ENCODE measurements at places on chromosomes 12 and 14.

DNA sequence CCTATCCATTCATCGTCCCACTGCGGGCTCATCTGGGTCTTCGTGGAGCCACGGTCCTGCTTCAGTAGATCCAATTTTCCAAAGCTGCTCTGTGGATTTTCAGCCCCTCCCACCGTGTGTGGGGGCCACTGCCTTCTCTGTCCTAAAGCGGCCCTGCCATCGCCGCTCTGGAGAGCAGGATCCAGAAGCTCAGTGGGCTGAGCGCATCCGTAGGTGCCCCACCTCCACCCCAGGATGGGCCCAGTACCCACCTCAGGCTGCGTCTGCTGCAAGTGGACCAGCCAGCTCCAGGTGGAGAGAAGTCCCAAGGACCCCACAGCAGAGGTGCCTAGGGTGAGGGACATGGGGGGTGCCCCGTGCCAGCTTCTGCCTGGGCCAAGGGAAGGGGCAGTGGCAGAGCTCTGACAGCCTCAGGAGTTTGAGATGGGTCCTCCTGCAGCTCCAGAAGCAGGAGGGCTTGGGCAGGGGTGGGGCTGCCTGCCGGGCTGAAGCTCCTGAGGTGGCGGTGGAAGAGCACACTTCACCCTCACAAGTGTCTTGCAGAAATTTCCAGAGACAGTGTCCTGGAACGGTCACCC lies 148.1 kb upstream of the C14orf180 start:
- peak; percentile 62 for DNase-seq

DNA sequence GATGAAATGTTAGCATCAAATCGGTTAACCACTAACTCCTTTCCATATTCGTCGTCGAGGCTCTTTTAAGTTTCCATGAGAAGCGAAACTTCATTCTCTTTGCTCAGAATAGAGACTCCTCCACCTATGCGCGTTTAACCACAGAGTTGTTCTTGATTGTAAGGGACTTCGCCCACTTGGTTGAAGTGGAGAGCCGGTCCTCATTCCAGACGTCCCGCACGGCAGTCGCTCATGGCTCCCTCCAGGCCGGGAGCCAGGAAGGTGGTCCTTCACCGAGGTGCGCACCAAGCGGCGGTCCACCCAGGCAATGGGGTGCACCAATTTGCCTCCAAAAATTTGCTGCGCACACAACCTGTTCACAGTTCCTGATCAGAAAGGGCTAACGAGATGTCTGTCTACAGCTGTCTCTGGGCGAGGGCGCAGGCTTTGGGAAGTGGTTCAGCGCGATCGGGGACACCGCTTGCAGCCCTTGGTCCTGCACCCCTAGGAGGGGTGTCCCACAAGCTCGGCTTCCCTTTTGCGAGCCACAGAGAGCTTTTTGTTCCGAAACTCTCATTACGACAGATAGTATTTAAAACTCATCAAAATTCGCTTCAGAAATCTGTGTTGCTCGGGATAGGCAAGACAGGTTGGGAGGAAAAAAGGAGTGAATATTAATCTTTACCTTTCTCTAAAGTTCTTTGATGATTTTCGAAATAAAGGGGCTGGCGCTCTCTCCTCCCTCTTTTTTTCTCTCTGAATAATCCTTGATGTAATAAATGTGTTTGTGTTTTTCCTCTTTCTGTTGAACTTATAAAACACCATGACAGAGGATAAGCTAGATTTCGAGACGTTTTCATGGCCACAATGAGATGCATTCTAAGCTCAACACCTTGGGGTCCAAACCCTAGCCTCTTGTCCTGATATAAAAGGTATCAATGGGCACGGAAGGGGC lies 6.4 kb upstream of the ALX1 start:
- DNase-seq: peak; percentile 67

- DNase-seq: no peak
Observed at GRCh38 chr14:69395929-69396328, 2.2 kb downstream of the ERH start.

- DNase-seq: no peak
Observed at GRCh38 chr12:46674129-46674528, 151.7 kb downstream of the SLC38A4 start.

GRCh38 chr12:85985996-85986395 lies 111.9 kb downstream of the NTS start:
- no peak for DNase-seq

DNA sequence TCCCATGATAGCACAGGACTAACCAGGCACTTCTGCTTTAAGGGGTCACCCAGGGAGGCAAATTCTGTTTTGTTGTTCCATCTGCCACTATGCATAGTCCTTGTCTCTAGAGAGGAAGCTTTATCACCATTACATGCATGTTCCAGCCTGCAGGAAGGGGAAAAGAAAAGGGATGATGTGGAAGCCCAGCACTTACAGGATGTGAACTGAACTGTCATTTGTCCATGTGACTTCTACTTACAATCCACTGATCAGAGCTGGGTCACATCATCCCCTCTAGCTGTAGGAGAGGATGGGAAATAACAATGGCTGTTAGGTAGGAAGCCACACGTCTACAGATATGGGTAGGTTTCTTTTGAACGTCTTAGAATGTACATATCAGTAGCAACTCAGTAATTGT lies 203.1 kb downstream of the PTPRO start:
- no peak for DNase-seq

GRCh38 chr14:55117803-55118441 lies 11.1 kb upstream of the LGALS3 start:
- DNase-seq: no peak

- no peak for DNase-seq
Observed at GRCh38 chr12:41184864-41185263, 3.3 kb upstream of the PDZRN4 start.
